ENCODE measurements at places on chromosomes 1 and 21. TPM values are rescaled to one million over a fixed set of nuclear protein-coding genes. Genes with fewer than 3 reads are reported as not detected.

DNA sequence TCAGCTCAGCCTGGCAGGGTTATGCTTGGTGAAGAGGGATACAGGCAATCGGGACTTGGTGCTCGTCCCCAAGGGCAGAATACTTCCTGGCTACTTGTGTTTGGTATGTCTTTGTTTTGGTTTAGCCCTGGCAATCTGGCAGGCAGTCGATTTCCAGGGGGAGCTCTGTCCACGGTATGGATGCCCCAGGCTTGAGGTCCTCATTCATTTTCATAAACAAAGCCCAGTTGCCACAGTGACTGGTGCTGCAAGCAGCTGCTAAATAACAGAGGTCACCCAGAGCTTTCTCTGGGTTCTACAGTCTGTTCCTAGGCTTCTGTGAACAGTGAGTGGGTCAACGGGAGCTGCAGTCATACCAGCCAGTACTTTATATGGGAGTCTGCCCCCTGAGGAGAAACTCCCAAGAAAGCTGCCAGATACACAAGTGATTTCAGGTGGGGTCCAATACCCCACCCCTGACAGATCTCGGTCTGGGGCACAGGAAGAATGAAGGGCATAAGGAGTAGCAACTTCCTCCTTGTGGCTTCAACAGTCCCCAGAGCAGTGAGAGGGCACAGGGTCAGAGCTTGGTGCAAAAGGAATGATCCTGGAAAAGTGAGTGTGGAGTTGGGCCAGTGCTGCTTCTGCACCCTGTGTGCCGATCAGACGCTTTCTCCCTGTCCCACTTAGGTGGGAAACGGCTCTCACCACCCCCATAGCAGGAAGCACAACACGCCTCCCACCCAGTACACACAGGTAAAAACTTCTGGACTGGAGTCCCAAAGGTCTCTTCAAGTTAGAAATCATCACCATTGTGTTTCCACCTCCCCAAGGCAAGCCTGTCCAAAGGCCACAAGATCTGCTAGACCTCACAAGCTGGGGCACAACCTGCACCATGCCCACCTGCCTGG, 55.5 kb downstream of the TGFBR3 start:
- DNase-seq = no peak
- no peaks in the 10 kb centered on the region for H3K27me3 ChIP-seq
- H3K36me3 ChIP-seq = no peaks in the 10 kb centered on the region
- peaks cover 13% of the 10 kb centered on the region for H3K4me1 ChIP-seq
- H3K27ac ChIP-seq = no peak overlapping the region

GRCh38 chr1:237145379-237146135, 103.6 kb downstream of the RYR2 start:
- no peaks in the 10 kb centered on the region for H3K36me3 ChIP-seq
- no peak overlapping the region for H3K27ac ChIP-seq
- no peaks in the 10 kb centered on the region for H3K27me3 ChIP-seq
- H3K4me1 ChIP-seq = no peaks in the 10 kb centered on the region
- no peak overlapping the region for H3K4me3 ChIP-seq

- peaks cover 3% of the 10 kb centered on the region for H3K36me3 ChIP-seq
- peaks cover 34% of the 10 kb centered on the region for H3K27me3 ChIP-seq
- no peak for DNase-seq
- no peak overlapping the region for H3K27ac ChIP-seq
- no peaks in the 10 kb centered on the region for H3K4me1 ChIP-seq
Measured at GRCh38 chr1:62198069-62198780, 3.6 kb downstream of the L1TD1 start.

GRCh38 chr21:46190491-46191131, 6.4 kb upstream of the SPATC1L start:
- H3K36me3 ChIP-seq = peaks cover 18% of the 10 kb centered on the region
- H3K27me3 ChIP-seq = no peaks in the 10 kb centered on the region
- no peak overlapping the region for H3K4me3 ChIP-seq
- peak; percentile 29 for DNase-seq
- no peak overlapping the region for H3K27ac ChIP-seq

DNA sequence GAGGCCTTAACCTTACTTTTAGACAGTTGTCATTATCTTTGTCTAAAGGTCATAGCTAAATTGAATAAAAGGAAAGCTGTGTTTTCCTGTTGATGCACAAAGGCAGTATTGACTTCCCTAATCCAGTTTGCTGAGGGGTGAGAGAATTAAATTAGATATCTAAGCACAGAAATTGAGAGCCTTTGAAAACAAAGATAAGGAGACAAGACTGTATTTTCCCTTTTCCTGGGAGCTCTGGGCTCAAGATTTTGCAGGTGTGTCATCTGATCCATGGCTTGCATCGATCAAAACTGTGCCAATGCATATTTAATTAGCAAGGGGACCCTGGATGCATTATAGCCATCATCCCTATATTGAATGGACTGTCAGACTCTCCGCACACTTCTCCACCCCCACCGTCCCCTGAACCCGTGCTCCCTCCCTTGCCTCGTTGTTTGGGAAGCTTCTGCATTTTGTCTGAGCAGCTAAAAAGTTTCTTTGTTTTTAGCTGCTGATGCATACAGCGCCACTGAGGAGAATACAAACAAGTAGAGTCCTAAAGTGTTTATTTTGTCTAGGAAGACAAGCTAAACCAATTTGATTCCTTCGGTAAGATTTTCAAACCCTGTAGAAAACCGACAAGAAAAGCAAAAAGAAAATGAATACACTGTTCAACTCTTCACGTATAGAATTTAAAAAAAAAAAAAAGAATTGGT, 186.3 kb downstream of the NFIA start:
- H3K36me3 ChIP-seq = peaks cover 2% of the 10 kb centered on the region
- DNase-seq = no peak
- no peak overlapping the region for H3K4me3 ChIP-seq
- peaks cover 46% of the 10 kb centered on the region for H3K4me1 ChIP-seq

DNA sequence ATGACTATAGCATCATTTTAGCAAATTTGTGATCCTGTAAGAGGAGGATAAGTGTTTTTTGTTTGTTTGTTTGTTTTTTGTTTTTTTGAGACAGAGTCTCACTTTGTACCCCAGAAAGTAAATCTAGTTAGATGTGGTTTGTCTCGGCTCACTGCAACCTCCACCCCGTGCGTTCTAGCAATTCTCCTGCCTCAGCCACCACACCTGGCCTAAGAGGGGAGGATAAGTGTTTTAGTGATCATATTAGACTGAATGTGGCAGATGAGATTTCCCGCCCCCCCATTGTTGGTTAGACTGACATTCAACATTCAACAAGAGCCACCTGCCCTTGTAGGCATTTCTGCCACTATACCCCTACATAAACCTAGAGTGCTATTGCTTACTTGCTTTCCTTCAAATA, 98.5 kb downstream of the OSBPL9 start:
- peaks cover 3% of the 10 kb centered on the region for H3K4me1 ChIP-seq
- no peak overlapping the region for H3K27ac ChIP-seq
- DNase-seq = no peak
- peaks cover 8% of the 10 kb centered on the region for H3K36me3 ChIP-seq
- H3K4me3 ChIP-seq = no peak overlapping the region

GRCh38 chr1:160520582-160520981, 2.5 kb downstream of the SLAMF6 start:
- DNase-seq = no peak
- peaks cover 77% of the 10 kb centered on the region for H3K4me1 ChIP-seq
- H3K27me3 ChIP-seq = no peaks in the 10 kb centered on the region
- H3K36me3 ChIP-seq = peaks cover 43% of the 10 kb centered on the region
- H3K4me3 ChIP-seq = peak overlapping the region; percentile 88

DNA sequence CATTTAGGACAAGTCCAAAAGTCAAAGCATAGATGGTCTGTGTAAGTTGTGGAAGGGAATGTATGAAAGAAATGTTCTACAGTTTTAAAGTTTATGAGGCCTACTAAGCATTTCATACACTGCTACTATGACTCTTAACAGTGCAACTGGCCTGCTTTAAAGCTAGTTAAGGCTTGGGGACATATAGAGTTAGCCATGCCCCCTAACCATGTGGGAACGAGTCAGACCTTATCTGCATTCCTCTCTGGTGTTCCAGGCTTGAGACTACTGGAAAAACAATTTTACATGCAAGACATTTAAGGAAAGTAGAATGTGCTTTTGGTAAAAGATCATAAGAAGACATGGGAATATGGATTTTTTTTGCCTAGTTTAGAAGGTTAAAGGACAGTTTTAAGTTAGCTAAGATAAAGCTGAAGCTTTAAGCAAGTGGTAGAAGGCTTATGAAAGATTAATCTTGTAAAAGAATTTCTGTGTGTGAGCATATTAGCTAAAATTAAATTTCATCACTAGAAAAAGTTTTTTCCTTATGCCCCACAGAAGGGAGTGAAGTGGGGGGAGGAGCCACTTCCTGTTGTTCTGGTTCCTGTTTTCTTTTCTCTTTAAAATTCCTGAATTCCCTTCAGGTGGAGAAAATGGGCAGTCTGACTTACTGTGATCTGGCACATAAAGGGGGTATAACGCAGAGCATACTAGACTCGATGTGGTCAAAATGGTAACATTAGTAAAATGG, 8.9 kb upstream of the CD48 start:
- H3K4me3 ChIP-seq = no peak overlapping the region
- no peak for DNase-seq
- H3K27ac ChIP-seq = no peak overlapping the region
- peaks cover 1% of the 10 kb centered on the region for H3K36me3 ChIP-seq

- H3K27me3 ChIP-seq = peaks cover 3% of the 10 kb centered on the region
- no peak for DNase-seq
- H3K4me3 ChIP-seq = no peak overlapping the region
- H3K36me3 ChIP-seq = no peaks in the 10 kb centered on the region
- no peak overlapping the region for H3K27ac ChIP-seq
Measured at GRCh38 chr1:29884740-29885139, 648.4 kb downstream of the PTPRU start.

DNA sequence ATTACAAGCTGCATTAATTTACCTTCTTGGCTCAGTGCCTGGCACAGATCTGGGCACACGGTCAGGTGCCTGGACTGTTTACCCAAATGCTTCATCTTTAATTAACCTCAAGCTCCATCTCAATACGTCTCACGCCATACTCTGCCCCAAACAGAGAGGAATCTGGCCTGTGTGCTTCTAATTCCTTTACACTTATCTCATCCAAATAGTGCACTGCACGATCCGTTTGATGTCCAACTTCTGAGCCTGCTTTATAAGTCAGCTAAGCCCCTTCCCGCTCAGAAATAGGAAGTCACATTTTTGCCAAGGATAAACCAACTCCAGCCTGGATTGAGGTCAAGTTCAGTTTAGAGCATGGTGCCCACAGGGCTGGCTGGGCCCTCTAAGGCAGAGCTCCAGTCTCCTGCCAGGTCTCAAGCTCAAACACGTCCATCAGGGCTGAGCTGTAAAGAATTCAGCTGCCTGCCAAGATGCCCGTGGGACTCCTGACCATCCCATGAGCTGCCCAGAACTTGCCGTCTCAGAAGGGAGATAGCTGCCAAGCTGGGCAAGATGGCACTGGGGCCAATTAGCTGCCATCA, 233.5 kb downstream of the TRABD2B start:
- H3K27ac ChIP-seq = no peak overlapping the region
- no peak overlapping the region for H3K4me3 ChIP-seq
- no peaks in the 10 kb centered on the region for H3K4me1 ChIP-seq
- DNase-seq = no peak

- H3K4me1 ChIP-seq = no peaks in the 10 kb centered on the region
- no peak overlapping the region for H3K4me3 ChIP-seq
- no peak overlapping the region for H3K27ac ChIP-seq
Measured at GRCh38 chr1:7511381-7511780, 259.7 kb upstream of the VAMP3 start.

GRCh38 chr1:206521694-206522402, 14.5 kb downstream of the RASSF5 start:
- no peak overlapping the region for H3K27ac ChIP-seq
- peaks cover 2% of the 10 kb centered on the region for H3K4me1 ChIP-seq
- no peaks in the 10 kb centered on the region for H3K27me3 ChIP-seq
- no peak overlapping the region for H3K4me3 ChIP-seq
- H3K36me3 ChIP-seq = no peaks in the 10 kb centered on the region

DNA sequence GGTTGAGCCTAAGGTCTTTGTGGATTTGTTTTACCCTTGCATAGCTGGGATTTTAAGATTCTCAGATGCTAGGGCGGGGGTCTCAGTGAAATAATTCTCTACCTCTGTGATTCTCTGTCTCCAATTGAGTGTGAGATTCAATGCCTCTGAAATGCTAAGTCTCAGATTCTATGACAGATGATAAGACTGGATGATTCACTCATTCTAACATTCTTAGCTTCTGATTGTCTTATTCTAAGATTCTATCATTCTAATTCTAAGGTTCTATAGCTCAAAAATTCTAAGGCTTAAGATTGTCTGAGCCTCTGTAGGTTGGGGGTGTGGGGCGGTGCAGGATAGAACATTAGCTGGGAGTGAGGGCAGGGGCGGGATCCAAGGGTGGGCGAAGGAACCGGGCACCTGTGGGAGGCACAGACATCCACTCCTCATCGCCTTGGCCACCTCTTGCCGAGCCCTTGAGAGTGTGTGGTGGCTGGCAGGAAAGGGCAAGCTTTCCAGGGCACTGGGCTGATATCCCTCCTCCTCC, 29.5 kb downstream of the ADGRB2 start:
- no peak overlapping the region for H3K4me3 ChIP-seq
- H3K4me1 ChIP-seq = peaks cover 3% of the 10 kb centered on the region
- H3K27me3 ChIP-seq = no peaks in the 10 kb centered on the region
- no peak for DNase-seq

DNA sequence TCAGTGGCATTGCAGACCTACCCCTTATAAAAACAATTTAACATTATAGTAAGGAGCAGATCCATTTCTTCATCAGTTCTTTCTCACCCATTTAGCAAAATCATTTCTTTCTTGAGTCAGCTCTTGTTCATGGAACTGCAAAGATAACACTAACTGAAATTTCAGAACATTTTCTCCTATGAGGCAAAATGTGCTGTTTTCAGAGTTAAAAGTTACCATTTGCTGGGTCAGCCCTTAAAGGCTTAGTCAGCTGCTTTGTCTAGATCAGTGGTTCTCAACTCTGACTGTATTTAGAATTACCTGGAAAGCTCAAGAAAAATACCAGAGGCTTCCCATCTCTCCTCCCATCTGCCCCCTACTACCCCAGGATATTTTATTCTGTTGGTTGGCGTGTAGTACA, 12.2 kb downstream of the METTL13 start:
- H3K4me1 ChIP-seq = peaks cover 32% of the 10 kb centered on the region
- no peak overlapping the region for H3K4me3 ChIP-seq
- peak overlapping the region; percentile 82 for H3K27ac ChIP-seq

DNA sequence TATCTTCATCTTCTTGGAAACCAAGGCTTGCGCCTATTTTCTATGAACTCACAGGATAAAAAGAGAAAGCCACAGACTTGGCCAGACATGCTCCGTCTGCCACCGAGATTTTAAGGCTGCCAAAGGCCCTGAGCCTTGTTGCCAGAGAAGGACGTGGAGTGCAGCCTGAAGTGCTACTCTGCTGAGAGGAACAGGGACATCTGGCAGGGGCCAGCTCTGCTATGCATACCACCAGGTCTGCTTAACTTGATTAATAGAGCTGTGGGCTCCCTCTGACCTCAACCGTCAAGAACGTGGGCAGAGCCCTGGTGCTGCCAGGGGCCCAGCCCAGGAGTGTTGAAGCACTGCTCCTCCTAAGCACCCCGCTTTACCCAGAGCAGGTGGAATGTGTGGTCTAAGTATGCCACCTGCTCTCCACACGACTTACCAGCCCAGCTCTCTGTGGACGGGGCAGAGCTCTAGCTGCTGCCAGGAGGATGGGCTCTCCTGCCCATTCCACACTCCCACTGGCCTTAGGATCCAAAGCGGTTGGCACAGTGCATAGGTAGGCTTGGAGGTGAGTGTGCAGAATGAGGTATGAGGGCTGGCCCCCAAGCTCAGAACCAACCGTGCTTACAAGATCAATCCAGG, 10.6 kb downstream of the HCRTR1 start:
- H3K27ac ChIP-seq = no peak overlapping the region
- no peak overlapping the region for H3K4me3 ChIP-seq
- no peaks in the 10 kb centered on the region for H3K27me3 ChIP-seq
- H3K4me1 ChIP-seq = peaks cover 13% of the 10 kb centered on the region
- peaks cover 8% of the 10 kb centered on the region for H3K36me3 ChIP-seq

RNASEL gene
- 6.5 TPM for total RNA-seq

C21orf58 gene
- total RNA-seq = 82.1 TPM

CNN3 gene
- 4.6 TPM for total RNA-seq

ORC1 gene
- total RNA-seq = 40.5 TPM

GPR61 gene
- total RNA-seq = not detected

CFHR1 gene
- not detected for total RNA-seq

LEFTY2 gene
- not detected for total RNA-seq

Measured in activated CD8-positive, alpha-beta memory T cell treated with anti-CD3 and anti-CD28 coated beads, Interleukin-2, amount 10 ng/mL, durations not matched to agents 7 days and 5 days (primary cell).